Lower lobe of right lung (tissue), 2 donors: ENCODE measurements at places on chromosomes 6 and 20. TPM values are rescaled to one million over a fixed set of nuclear protein-coding genes. Genes with fewer than 3 reads are reported as not detected.

- no peak overlapping the region for H3K27ac ChIP-seq
- DNase-seq: no peak
Measured at GRCh38 chr6:9112544-9112943, 677.2 kb upstream of the SLC35B3 start.

DNA sequence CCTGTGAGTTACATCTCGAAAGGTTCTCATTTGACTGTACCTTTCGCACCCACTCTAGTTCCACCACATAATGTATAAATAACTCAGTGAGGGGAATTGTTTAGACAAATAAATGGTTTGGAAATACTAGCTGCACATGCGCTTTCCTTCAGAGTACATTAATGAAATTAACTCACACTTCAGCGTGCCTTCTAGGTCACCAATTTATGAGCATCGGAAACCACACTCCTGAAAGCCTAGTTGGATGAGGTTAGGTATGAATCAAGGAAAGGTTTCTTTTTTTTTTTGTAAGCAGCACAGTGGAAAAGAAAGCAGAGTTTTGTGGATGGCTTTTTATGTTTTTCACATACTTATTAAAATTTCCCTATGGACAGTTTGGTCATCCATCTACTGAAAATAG lies 247.8 kb upstream of the TCF21 start:
- H3K4me3 ChIP-seq: no peak overlapping the region
- H3K4me1 ChIP-seq: no peaks in the 10 kb centered on the region
- H3K27ac ChIP-seq: no peak overlapping the region
- H3K36me3 ChIP-seq: no peaks in the 10 kb centered on the region

Gene SNPH
- 3.8 TPM for total RNA-seq

Gene TGM3
- 0.32 TPM for total RNA-seq

Gene CST2
- not detected for total RNA-seq

DNA sequence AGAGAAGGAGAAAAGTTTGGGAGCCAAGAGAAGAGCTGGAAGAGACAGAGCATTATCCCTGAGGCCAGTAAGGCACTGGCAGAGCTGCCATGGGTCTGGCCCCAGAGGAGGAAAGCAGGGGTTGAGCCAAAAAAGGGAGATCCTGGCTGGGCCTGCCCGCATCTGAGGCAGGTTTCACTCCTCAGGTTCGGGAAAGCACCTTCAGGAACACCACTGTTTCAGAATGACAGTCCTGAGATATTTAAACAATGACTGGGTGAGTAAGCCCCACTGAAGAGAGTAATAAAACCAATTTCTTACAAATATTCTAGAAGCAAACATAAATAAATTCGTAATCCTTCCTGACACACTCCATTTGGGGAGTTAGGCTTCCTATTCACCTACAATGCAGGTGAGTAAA lies 152.2 kb downstream of the BACH2 start:
- no peaks in the 10 kb centered on the region for H3K4me1 ChIP-seq
- DNase-seq: no peak
- no peaks in the 10 kb centered on the region for H3K27me3 ChIP-seq
- H3K4me3 ChIP-seq: no peak overlapping the region
